ENCODE measurements at places on chromosomes 5 and 9.

GRCh38 chr5:173613433-173614159, 2.9 kb downstream of the BOD1 start:
- no peak for DNase-seq

DNA sequence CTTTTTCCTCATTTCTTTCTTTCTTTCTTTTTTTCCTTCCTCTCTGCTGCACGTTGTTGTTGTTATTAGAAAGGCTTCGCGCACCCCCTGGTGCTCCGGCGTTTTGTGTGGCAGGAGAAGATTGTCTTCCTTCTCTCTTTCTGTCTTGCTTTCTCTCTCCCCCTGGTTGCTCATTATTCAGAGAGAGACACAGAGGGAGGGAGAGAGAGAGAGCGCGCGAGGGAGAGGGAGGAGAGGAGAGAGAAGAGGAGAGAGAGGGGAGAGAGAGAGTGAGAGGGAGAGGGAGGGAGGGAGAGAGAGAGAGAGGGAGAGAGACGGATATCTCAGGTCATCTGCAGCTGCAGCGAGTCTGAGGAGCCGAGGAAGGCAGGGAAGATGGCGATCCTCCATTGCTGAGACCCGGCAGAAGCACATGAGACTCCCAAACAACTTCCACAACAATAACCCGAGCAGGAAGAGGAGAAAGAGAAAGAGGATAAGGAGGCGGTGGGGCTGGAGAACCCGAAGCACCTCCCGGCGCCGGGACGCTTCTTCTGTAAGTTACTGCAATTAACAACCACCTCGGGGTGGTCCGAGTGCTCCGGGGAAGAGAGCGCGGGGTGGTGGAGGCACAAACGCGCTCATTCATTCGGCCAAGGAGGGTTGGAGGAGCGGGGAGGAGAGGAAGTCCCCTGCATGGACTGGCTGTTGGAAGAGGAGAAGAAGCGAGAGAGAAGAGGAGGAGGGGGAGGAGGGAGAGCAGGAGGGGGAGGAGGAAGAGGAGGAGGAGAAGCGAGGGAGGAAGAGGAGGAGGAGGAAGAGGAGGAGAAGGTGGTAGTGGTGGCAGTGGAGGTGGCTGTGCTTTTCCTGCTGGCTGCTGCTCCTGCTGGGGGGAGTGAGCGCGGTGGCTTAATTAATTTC, at the start of gene ZNF462:
ZNF462 (plus strand) TSS at position 346 of the 900 bp plus-strand sequence. CDS start 60,218 bp downstream, outside the sequence.
- no peak for DNase-seq

DNA sequence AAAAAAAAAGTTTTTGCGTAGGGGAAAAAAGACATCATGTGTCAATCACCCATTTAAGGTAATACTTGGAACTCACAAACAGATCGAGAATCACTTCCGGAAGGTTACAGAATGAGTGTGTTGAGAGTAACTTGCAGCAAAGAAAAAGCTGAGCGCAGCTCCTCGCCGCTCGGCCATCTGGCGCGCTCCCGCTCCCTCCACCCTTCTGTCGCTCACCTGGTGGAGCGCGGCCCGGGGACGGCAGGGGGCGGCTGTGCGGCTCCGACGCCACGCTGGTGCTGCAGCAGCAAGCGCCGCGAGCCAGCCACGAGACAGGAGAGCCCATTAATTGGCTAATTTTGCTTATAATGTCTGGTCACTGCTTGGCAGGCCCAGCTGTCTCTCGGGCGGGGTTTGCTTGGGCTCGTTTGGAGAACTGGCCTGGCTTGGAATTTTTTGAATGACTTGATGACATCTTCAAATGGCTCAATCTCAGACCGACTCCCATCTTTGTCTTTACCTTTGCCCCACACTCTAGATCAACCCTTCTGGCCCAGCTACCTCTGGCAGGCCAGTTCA, 601.8 kb downstream of the CCDC171 start:
- DNase-seq, result no peak

GRCh38 chr5:150329881-150330876, 27.3 kb upstream of the TCOF1 start:
- no peak for DNase-seq

GRCh38 chr5:42887097-42887496, 75.4 kb upstream of the SELENOP start:
- no peak for DNase-seq

DNA sequence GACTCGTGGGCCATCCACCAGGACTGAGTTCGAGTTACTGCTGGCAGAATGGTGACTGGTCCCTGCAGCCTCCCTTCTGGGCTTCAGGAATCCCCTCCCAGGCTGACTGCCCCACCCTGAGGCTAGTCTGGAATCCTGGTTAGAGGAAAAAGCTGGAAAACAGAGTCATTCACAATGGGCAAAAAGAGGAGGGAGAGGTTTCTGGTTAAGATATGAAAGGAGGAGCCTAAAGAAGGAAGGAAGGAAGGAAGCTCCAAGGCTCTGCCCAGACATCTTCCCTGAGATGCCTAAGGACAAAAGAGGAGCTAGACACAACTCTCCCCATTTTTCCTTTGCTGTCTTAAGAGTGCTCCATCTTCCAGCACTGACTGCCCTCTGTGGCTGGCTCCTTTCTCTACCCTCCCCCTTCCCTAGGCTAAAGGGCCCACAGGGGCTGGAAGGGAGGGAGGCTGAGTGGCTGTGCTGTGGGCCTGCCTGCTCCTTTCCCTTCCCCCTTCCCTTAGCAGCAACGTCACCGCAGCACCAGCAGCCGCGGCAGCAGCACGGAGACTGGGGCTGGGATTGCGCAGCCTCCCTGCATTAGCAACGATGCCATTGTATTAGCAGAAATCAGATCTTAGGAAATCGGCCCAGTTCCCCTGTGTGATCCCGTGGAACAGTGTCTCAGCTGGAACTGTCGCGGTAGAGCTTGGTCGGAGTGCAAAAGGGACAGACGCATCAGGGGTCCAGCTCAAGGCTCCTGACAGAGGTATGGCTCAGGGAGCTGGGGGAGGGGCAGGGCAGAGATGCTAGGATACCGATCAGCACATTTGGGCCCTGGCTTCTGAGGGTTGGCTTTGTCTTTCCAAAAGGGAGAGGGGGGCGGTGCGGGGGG, 48.7 kb downstream of the RUSC2 start:
- no peak for DNase-seq

DNA sequence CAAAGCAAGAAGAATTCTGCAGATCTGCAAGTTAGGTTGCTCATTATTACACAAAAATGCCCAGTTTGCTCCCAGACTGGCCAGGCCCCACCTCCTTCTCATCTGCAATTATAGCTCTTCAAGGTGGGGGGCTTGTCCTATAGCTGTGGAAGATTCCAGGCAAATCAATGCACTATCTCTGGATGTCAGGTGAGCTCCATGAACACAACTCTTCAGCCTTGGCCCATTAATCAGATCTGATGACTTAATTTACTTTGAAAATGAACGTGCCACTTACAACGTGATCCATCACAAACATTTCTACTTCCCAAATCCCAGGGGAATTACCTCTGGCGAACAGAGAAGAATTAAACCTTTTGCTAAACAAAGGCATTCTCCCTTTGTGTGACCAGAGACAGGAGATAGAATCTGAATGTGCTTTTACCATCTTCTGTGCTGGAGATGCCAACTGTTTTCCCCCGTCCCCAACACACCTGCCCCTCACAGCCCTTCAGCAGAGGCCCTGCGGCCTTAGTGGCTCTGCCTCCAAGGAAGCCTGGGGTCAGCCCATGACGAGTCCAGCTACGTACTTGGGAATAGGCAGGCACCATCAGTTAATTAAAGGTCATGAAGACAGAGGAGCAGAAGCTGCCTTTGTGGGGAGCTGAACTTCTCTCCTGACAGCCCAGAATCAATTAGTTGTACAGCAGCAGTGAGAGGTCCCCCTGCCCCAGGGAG, 60.5 kb downstream of the SNX18 start:
- no peak for DNase-seq

DNA sequence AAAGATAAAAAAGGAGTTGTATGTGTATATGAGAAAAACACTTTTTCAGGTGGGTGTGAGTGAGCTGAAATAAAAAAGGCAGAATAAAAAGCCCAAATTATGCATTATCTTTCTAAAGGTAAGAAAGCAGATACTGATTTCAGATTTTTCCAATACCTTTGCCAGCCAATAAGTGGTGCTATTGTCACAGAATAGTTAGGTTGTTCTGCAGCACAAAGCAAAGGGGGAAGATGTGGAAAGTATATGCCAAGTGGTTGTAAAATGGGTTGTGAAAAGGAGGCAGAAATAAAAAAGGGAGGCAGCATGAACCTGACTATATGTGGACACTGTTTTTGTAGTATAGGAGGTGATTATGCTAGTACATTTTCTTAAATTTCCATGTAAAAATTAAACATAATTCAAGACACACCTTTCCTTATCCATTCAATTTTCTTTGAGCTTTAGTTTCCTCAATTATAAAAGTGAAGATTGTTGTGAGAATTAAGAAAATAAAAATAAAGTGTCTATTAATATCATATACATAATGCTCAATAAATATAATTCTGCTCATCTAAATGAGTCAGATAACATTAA, 106.7 kb downstream of the SMIM15 start:
- peak; percentile 29 for DNase-seq

DNA sequence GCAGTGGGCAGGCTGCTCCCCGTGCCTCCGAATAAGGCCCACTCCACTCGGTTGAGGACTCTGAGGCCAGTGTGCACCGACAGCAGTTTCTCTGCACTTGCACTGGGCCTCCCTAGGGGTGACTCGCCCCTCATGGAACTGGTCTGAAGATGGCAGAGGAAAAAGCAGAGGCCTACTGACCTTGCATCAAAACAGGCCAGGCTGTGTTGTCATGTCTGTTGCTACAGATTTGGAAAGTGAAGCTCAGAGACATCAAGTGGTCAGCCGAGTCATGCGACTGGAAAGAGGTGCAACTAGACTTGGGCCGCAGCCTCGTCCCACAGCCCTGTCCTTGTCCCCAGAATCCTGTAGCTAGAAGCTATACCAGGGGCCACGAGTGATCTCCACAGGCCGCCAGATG, 78.3 kb downstream of the DCP2 start:
- DNase-seq, result no peak

DNA sequence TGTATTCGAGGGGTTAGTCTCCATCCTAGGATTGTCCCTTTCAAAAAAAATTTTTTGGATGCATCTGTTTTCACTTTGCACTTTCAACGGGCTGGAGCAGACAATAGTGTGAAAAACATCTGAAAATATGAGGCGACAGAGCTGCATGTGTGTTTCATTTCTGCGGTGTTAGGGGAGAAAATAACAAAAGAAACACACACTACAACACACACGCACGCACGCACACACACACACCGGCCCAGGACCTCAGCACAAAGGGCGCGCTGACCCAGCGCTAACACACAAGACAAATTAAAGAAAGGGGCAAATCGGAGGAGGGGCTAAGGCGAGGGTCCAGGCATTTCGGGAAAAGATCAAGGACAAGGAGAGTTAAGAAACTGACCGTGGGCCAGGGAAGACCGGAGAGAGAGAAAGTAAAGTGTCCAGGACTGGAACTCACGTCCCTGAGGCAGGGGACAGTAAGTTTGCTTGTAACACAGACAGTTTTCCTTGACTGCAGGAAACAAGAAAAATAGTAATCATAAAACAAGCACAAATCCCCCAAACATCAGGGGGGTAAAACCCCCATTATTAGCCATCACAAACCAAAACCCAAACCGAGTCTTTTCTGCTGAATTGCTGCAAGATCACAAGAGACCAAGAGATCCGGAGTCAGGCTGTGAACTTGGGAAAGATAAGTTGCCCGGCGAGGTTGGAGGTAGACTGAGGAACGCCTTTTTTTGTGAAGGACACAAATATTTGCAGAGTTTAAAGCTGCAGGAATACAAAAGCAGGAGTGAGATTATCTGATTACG, 302.1 kb downstream of the PARP8 start:
- no peak for DNase-seq

DNA sequence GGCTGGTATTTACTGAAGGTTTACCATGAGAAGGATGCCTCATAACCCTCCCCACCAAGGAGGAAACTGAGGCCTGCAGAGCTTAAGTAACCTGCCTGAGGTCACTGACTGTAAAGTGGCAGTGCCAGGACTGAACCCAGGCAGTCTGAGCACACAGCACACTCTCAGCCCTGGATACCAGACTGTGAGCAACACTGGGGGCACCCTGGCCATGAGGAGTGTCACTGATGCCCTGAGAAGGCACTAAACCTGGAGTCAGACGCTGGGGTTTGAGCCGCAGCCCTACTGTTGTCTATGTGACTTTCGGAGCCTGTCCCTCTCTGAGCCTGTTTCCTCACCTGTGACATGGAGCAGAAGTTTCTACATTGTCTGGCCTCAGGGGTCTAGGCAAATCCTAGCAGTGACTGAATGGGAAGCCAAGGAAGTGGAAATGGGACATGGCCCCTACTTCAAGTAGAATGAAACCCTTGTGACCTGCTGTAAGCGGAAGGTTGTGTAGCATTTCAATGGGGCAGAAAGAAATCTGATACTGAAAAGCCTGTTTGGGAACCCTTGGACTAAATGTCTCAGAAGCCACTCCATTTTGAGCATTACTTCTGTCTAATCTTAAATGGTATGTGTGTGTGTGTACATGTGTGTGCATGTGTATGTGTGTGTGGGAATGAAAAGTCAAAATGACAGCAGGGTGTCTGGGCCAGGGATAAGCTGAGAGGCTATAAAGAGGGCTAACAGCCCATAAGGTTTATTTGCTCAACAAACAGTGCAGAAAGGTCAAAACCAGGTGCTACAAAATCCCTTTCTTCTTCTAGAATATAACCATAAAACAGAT, 36.0 kb downstream of the B4GALT1 start:
- DNase-seq, result no peak

GRCh38 chr9:86099701-86100364, 475 bp upstream of the GOLM1 start:
- DNase-seq, result no peak

DNA sequence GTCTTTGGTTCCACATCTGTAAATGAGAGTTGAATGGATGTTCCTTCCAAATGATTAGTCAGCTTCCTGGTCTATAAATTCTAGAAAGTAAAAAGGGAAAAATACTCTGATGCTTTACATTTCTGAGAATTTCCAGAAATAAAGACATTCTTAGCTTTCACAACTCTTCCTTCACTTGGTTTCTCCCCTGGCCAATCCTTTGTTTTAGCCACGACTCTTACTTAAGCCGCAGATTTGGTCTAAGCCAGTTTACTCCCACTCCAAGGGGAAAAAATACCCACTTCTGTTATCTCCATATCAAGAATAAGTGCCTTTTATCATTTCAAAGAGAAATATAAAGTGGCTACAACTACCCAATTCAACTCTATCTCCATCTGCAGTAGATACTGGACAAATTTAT, 29.7 kb downstream of the PWWP2A start:
- peak; percentile 2 for DNase-seq

DNA sequence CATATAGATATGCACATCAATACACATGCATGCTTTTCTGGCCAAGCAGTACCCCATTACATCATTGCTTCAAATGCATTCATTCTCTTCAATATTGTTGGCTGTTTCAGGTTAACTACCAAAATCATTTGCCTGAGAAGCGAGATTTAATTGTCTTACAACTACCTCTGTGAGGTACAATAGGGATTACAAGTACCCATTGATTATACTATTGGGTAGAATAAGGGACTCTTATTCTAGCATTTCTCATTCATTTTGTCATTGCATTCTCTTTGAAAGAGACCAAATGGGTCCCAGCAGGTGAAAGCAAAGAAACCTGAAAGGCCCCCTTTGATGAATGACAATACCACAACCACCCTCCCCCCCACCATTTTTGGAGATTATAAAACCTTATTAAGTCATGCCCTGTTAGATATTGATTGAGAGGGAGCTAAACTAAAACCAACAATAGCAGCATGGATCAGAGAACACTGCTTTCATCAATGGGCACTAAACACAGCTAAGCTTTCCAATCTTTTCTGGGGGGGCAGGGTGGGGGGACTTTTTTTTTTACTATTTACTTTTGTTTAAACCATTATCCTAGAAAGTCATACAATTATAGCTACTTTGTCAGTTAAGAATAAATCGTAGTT, 375.0 kb upstream of the CCNH start:
- DNase-seq, result no peak

GRCh38 chr5:141517312-141517711, 28.4 kb downstream of the PCDHGC5 start:
- no peak for DNase-seq

GRCh38 chr5:124436294-124436693, 310.1 kb downstream of the ZNF608 start:
- no peak for DNase-seq

All from GF-D8 (cell line).